ENCODE measurements at places on chromosomes 7 and 10.
A peak's percentile ranks its signal among the peaks of the same experiment; 100 is the strongest.

DNA sequence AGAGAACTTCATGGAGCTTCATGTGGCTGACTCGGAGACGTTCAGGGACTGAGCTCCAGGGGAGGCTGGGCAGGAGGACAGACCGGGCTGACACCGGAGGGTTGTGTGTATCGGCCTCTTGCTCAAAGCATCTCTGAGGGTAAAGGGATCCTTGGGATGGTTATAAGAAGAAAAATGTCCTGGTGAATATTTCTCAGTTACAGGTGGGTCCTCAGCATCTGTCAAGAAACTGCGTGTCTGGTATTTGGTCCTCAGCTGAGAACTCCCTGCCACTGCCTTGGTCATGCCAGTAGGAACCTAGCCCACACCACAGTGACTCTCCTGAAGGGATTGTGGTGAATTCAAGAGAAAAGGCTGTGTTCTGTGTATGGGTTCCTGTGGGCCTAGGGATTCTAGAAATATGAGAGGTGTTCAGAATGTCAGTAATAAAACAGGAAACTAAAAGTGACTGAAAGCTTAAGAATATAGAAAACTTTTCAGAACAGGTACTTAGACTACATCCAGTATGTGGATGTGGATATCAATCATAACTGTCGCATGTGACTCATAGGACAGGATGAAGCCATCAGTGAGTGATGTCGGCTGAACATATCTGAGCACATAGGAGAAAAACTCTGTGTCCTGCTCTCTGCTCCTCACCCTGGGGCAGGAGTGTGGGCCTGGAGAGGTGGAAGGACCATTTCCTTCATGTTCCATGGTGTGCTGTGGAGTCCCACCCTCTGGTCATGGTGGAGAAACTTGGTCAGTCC lies 28.4 kb downstream of the MBL2 start:
- no peak for DNase-seq

GRCh38 chr7:149209518-149210269 lies 14.3 kb downstream of the ZNF282 start:
- DNase-seq: peak; percentile 56

- no peak for DNase-seq
These were observed 7.0 kb downstream of the FAM53B start for GRCh38 chr10:124737221-124737620.

DNA sequence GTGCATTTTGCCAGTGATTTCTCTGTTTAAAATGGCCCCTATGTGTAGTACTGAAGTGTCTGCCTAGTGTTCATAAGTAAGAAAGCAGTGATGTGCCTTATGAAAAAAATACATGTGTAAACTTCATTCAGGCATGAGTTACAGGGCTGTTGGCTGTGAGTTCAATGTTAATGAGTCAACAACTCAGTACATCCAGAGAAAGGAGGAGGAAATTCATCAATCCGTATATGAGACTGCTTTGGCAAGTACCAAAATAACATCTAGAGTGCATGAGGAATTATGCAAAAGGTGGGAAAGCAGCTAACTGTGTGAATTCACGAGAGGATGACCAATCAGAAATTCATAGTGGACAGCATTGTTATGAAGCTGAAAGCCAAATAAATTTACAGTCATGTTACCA lies 255.6 kb downstream of the ZEB1 start:
- no peak for DNase-seq

- DNase-seq: no peak
These were observed 41.1 kb upstream of the PRKAR1B start for GRCh38 chr7:767941-768731.

DNA sequence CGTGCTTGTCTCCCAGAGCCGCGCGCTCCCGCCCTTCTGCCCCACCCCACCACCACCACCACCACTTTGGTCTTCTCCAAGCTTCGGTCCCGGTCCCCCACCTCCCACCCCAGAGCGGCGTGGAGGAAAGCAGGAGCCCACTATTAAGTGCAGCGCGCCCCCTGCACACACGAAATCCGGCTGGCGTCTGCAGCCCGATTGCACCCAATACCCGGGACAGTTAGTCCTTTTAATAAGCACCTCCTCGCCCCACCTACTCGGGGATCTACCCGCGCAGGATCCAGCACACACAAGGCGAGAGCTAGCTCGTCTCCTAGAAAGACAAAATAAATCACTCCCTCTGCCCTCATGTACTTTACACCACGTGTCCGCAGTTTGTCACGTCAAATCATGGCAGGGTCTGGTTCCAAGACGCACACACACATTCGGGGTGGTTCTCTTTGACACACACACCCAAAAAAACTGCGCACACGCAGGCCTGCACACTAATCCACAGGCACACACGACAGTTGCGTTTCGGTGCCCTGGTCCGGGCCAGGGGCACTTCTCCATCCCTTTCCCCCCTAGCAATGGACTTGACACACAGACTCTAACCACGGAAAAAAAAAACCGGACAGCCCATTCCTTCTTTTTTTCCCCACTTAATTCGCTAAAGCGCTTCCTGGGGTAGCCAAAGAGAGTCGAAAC lies 1.6 kb downstream of the SFMBT2 start:
- DNase-seq: peak; percentile 35

- DNase-seq: peak; percentile 10
These were observed 311.1 kb upstream of the ADARB2 start for GRCh38 chr10:2048337-2048973.

DNA sequence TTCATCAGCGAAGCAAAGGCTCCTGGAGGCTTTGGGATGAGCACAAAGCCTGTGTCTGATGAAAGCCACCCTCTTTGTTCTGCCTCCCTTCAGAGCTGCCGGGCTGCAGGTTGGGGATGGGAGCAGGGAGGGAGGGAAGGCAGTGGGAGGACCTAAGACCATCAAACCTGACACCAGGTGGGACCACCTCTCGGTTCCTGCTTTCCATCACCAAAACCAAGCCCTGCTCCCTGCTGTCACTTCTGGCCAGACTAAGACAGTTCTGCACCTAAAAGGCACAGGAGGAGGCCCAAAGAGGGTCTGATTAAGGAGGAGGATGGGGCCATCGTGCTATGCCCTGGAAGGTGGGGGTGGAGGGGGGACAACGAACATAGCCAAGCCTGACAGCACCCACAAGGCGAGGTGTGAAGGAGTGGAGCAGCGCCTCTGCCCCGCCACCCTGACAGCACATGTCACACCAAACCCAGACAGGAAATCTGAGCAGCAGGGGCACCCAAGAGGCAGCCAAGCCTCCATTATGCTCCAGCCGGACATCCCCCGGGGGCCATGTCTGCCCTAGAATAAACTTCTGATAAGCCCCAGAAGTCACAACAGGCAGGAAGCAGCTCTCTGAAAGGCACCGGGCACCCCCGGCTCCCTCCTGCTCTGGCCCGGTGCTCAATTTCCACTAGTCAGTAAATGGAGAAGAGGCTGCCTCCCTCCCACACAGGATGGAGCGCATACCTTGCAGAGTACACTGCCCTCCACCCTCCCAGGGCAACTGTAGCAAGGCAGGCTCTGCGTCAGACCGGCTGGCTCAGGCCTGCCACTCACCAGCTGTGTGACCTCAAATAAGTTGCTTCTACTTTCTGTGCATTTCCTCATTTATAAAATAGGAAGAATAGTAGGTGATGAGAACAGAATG lies 48.9 kb downstream of the DLG5 start:
- peak; percentile 39 for DNase-seq

- no peak for DNase-seq
These were observed 15.9 kb downstream of the FAM53B start for GRCh38 chr10:124728071-124728829.

- DNase-seq: no peak
These were observed 95.8 kb downstream of the CLEC2L start for GRCh38 chr7:139619367-139619657.

GRCh38 chr7:158142657-158143056 lies 445.0 kb downstream of the PTPRN2 start:
- DNase-seq: no peak

GRCh38 chr7:47513741-47514241 lies 68.1 kb downstream of the TNS3 start:
- DNase-seq: no peak

- peak; percentile 60 for DNase-seq
These were observed 40.8 kb downstream of the HK1 start for GRCh38 chr10:69318867-69319727.

- DNase-seq: no peak
These were observed 129.6 kb downstream of the ZWINT start for GRCh38 chr10:56231436-56231835.

GRCh38 chr7:101302641-101303101 lies 18.9 kb downstream of the IFT22 start:
- no peak for DNase-seq

DNA sequence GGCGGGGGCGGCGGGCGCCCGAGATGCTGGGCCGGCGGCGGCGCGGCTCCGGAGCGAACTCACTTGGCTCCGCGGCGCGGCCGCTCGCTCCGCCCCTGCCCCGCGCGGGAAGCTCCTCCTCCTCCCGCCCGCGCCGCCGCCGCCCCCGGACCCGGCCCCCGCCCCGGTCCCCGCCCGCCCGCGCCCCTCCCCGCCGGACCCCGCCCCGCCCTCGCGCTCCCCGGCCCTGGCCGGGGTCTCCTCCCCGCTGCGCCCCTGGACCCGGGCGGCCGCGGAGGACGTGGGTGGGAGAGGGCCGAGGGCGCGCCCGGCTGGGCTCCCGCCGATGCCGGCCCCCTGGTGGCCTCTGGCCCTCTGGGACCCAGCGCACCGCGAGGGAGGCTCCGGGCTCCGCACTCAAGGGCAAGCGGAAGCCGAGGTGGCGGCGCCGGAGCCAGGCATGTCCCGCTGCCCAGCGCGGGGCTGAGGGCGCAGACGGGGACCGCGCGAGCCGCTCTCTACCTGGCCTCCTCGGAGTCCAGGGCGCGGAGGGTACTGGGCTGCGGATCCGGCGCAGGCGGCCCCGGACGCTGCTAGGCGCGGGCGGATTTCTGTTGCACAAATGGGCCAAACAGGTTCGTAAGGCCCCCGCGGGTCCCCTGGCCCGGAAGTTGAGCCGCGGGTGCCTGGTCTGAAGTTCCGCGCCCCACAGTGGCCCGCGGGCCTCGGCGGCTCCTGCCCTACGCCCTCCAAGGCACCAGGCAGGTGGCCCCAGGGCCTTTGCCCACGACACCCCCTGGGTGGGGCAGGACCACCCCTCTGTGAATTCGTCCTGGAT lies at the start of gene TCERG1L:
TSS of gene TCERG1L (minus strand) at position 61 of the 817 bp plus-strand sequence. CDS start 86 bp downstream, outside the sequence.
- peak; percentile 53 for DNase-seq

DNA sequence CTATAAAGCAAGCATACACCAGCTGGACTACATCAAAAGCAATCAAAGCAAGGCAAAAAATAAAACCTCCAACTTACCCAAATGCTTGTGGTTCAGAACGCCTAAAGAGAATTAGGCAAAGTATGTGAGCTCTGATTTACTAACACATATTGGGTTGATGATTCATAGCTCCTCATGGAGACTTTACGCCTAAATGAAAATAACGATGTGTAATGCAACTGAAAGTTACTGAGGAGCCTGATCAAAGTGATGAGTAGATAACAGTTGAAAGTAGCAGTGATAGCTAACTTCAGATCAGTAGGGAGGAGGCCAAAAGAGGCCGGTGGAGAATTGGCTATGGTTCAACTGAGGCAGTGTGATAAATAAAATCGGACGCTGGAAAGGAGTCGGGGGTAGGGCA lies 85.0 kb downstream of the MPP7 start:
- DNase-seq: peak; percentile 52

GRCh38 chr10:50395851-50396250 lies 144.5 kb upstream of the ASAH2 start:
- no peak for DNase-seq

GRCh38 chr10:43942096-43942850 lies 293.6 kb upstream of the ZNF32 start:
- no peak for DNase-seq

GRCh38 chr7:50793120-50793946 lies 10.6 kb upstream of the GRB10 start:
- peak; percentile 88 for DNase-seq

DNA sequence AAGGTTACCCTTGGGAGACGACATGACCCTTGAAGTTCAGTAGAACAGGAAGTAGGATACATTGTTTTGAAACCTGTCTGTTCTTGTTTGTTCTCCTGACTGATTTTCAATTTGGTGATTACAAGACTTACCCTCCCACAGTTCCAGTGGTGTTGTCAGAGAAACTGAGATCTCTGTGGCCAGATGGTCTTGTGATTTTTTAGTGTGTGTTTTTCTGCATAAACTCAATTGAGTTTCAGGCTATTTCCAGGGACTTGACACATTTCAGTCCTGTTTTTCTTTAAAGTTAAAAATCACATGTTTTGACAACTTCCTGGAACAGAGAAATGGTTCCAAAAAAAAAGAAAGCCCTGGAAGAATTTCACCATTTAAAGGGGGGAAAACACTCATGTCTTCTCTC lies 22.3 kb downstream of the PIK3CG start:
- no peak for DNase-seq

GRCh38 chr10:33800986-33801385 lies 466.5 kb upstream of the NRP1 start:
- no peak for DNase-seq

GRCh38 chr7:30968747-30969603 lies 5.2 kb downstream of the GHRHR start:
- DNase-seq: no peak

DNA sequence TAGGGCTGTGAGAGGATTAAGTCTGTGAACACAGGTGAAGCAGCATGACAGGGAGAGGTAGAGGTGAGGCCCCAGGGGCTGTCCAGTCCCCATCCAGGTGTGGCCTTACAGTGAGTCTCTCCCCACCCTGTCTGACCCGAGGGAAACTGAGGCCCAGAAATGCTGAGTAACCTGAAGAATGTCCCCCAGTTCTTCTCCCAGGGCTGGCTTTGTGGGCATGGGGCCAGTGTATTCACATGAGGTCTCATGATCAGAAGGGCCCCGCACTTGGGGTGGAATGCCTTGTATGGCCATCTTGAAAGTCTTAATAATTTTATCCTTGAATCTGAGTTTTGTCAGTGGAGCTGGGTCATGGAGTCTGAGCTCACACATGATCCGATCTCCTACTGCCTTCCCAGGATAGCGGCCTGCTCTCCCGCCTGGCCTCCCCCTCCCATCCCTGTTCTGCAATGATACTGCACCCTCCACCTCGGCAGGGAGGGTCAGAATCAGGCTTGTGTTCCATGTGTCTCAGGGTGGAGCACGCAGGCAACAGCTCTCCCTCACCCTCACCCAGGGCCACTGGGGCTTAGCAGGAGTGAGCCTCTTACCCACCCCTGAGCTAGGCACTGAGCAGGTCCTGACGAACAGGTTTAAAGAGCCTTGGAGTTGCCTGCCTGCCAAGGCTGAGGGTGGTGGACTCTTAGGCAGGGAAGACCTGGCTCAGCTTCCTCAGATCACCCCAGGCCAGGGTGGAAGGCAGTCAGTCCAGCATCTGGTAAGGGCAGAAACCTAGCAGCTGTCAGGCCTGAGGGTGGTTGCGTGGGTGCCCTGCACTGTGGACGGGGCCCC lies 41.4 kb upstream of the NPFFR1 start:
- DNase-seq: no peak

- DNase-seq: no peak
These were observed 27.6 kb downstream of the SGPL1 start for GRCh38 chr10:70843333-70843732.

Data from Daoy (cell line).